Left renal pelvis (tissue), 4 donors: ENCODE measurements at places on chromosomes 6 and 20. TPM values are rescaled to one million over a fixed set of nuclear protein-coding genes. Genes with fewer than 3 reads are reported as not detected.

DNA sequence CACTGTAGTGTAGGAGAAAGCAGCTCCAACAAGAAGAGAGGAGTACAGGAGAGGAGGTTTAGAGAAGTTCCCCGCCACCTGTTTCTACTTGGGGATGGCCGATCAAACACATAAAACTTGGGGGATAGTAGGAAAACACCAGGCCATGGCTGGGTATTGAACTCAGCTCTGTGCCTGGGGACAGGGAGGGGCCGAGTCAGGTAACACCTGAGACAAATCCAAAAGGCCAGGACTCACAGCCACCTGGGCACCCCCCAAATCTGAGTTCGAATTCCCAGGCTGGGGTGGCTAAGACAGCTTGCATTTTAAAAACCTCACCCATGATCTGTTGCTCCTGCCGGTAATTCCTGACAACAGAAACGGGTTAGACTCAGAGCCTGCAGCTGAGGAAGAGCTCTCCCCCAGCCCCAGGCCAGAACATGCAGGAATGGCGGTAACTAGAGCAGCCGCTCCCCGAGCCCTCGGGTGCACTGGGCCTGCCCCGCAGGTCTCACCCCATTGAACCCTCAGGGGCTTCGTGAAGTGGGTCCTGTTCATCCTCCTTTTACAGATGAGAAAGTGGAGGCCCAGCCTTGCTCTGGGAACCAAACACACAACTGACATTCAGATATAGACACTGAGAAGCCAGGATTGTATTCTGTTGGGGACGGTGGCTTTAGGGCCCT, 61.0 kb downstream of the TCP11 start:
- no peak for DNase-seq

DNA sequence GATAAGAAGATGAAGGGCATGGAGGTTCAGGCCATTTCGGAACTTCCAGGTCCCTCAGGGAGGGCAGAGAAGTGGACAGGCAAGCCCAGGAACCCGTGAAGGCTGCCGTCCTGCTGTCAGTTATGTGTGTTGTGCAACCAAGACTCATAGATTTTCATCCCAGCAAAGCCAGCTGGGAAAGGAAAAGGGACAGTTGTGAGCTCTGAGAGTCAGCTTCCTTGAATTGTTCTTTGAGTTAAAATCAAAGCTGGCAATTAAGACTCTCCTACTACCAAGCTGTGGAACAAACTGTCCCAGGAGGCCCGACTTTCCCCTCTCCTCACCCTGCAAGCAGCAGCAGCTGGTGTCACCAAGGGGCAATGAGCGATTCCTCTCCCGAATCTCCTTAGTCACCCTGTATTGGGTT, 46.3 kb upstream of the IYD start:
- no peak for DNase-seq

DNA sequence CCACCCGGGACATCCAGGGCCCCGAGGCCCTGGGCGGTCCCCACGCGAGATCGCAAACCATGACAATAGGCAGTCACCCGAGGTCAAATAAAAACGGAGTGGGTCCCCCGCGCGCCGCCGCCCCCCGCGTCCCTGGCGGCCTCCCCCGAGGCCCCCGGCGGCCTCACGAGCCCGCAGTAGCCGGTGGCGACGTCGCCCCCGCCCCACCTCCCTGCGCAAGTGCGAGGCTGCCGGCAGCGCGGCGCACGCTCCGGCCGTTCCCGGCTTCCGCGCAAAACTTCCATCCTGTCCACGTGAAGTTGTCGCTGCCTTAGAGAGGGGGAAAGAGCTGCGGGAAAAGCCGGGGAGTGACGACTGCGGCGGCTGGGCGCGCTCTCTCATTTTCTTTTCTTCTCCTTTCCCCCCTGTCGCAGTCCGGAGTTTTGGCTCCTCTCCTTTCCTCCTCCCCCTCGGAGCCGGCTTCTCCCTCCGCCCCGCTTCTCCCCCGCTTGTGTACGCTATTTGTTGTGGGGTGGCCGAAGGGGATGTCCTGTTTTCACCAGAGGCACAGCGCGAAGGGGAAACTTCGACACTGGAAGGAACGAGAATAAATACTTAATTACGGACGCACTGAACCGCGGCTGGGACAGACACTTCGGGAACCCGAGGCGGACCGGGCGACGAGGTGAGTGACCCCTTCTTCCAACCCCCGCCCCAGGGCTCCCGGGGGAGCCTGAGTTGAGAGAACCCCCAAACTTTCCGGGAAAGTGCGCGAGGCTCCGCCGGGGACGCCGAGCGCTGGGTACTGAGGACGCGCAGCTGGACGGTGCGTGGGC, at the start of gene EYA4:
TSS of gene EYA4 (plus strand) at position 272 of the 815 bp plus-strand sequence. CDS start 33,424 bp downstream, outside the sequence.
- no peak for DNase-seq

DNA sequence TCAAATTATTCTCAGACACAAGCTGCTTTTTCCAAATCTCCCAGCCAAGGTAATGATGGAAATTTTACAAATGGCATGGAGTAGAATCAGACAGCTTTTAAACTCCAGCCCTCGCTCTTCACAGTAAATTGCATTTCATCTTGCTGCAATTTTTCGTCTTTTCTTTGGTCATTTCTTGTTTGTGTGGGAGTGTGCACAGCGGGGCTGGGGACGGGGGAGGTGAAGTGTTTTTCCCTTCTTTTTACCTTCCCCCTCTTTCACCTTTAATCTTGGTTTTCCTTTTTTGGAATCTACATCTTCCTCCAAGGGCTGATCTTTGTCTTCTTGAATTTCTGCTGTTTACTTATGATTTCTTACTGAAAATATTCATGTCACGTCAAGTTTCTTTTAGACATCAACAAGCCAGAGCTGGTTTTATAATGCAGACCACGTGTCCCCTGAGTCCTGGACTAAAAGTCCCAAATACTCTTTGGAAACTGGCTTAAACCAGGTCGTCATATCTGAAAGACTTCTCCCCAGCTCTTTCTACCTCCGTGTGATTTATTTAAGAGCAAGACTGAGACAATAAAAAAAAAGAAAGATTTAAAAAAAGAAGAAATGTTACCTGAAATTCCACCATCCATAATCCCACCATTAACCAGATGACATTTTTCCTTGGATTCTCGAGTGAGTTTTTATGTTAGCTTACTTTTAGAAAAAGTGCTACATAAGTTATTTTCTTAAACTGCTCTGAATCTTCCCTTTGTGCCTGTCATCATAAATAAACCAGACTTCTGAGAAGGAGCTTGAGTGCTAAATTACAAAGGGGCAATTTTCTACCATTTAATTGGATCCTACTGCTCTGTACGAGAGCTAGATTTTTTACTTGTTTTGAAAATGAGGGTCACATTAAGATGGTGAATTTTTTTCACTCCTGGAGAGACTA, 52.0 kb downstream of the MAP3K5 start:
- no peak for DNase-seq

GRCh38 chr6:43883847-43884651, 114.0 kb downstream of the VEGFA start:
- DNase-seq = no peak

DNA sequence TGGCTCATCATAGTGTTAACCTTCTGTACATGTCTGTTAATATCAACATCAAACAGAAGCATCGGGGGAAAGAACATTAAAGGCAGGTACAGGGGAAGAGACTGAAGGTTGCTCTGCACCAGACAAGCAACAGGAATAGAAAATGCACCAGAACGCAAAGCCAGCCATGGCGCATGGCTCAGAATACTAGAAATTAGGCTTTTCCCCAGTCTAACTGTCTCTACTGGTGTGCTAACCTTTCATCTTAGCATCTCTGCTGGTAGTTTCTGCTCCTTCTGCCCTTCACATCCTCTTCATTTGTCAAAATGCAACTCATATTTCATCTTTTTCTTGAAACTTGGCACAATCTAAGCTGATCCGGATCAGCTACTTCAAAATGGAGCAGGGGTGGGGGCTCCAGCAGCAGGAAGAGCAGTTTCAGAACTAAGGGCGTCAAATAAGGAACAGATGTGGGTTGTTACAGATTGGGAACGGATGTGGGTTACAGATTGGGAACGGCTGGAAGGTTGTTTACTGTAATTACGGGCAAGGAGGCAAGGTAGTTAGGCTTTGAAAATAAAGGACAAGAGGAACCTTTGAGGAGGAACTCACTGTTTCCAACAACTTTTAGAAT, 13.1 kb upstream of the RNASET2 start:
- no peak for DNase-seq

WFDC2 gene
- 179 TPM for polyA plus RNA-seq

MUCL3 gene
- not detected for polyA plus RNA-seq

GRCh38 chr6:169881976-169882375, 130.6 kb downstream of the ERMARD start:
- DNase-seq = no peak

DNA sequence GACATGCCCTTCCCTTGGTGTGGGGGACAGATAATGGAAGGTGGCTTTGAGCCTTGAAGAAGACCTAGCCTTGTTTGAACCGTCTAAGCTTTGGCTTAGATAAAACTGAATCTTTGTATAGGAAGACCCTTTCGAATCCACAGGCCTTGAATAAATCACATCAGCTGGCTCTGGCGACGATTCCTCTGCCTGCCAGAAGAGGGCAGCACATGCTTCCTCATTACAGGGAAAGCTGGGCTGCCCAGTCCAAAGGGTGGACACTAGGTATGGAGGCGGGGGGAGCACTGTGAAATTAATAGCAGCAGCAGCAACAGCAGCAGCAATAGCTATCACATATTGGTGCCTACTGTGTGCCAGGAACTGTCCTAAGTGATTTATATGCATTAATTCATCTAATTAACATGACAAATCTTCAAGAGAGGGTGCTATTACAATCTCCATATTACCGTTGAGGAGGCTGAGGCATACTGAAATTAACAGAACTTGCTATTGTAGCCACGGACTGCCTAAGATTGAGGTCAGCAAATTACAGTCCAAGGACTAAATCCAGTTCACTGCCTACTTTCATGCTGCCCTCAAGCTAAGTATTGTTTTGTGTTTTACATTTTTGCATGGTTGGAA, 85.1 kb downstream of the CLIC5 start:
- DNase-seq = peak; percentile 53

DNA sequence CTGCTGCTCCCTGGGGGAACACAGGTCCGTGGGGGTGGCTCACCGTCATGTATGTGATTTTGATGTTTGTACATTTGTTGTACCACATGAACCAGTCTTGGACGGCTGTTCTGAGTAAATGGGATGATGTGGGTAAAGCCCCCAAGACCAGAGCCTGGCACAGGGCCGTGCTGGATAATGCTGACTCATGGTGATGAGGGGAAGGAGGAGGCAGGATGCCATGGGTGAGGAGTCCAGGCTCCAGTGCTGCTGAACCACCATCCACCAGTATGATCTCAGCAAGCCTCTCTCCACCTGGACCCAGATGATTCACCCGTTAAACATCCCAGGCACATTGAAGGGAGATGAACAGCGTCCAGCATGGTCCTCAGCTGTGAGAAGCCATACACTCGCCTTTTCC, 9.6 kb upstream of the APCDD1L start:
- no peak for DNase-seq

GLP1R gene
- polyA plus RNA-seq = 0.12 TPM

PPP1R3G gene
- 2.3 TPM for polyA plus RNA-seq

DNA sequence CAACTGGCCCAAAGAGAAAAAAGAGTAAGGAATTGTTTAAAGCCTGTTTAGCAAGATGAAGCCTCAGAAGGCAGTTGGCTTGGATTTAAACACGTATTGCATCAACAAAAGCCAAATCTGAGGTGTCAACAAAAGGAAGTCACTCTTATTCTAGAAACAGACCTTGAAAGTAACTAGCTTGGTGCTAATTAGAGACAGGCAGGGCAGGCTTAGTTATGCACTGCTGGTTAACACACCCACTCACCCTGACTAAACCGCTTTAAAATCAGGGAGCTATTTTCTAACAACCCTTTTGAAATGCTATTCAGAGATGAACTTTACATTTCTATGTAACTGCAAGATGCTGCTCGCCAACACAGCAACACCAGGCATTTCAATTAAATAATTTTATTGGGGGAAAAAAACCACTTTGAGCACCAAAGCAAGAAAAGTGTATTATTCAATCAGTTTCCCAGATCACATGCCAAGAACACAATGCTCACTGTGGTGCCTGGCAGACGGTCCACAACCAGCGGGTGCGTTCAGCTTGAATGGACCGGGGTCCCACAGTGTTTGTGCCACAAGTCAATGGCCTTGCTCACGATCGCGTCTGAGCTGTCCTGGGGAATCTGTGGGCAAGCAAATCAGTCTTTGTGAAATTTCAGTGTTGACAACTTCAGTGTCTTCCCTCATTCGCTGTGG, 23.6 kb downstream of the TBC1D7 start:
- no peak for DNase-seq

DNA sequence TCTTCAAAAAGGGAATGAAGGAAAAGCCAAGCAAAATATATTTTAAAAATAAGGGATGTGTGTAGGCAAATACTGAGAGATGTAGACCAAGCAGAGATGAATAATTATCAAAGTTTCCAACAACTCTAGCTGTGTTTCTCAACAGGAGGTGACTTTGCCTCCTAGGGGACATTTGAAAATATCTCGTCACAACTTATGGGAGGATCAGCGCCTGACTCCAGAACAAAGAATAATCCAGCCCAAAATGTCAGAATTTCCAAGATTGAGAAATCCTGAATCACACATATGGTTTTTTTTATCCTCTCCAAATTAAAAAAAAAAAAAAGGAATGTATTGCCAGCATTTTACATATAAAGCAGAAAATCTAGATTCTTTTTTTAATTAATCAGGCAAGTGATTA, 241.2 kb upstream of the ZFP64 start:
- no peak for DNase-seq

- no peak for DNase-seq
Observed at GRCh38 chr20:24389686-24390085, 79.7 kb upstream of the SYNDIG1 start.

DNA sequence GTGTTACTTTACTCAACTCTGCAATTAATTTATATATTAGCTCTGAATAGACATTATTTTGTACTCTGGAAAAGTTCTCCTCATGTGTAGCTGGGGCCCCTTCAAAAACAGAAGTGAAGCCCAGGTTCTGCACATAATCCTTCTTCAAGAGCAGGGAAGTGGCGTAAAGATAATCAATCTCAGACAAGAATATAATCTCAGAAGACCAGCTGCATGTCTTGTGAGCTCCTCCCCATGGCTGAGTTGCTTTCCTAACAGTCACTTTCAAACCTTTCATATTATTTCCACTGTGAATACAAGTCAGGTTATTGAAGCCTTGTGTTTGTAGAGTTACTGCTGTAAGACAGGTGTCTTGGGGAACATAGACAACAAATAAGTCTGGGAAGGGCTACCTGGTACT, 691.9 kb downstream of the RFPL4B start:
- DNase-seq = no peak

NDRG3 gene
- polyA plus RNA-seq = 33.0 TPM

BACH2 gene
- polyA plus RNA-seq = 9.0 TPM

ALDH8A1 gene
- 14.0 TPM for polyA plus RNA-seq

GRCh38 chr20:4815628-4816027, 93.9 kb downstream of the PRND start:
- no peak for DNase-seq

- no peak for DNase-seq
Observed at GRCh38 chr6:37531026-37531425, 31.3 kb upstream of the CCDC167 start.
